ENCODE measurements at places on chromosomes 12 and 14.
A peak's percentile ranks its signal among the peaks of the same experiment; 100 is the strongest.

DNA sequence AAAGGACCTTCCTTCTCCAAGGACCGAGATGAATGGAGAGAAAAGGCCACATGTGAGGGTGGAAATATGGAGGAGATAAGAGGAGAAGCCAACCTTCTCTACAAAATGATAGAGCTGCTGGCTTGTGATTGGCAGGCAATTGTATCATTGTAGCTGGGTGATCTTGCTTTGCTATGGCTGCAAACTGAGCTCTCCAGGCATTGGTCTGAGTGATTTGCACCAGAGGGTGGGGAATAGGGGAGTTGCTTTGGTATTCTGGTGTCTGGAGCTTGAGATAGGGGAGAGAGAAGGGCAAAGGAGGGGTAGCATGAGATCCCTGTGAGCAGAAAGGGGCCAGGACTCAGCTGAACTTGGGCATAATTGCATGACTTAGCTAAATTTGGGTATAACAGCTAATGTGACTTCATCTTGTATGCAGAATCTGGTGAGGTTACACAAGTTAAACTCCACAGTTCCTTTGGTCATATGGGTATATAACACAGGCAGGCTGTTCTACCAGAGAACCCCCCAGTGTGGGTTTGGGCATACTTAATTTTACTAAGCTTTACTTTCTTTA is 72.0 kb downstream of the FOS start:
- no peak for DNase-seq

GRCh38 chr12:94643606-94644005 is 6.8 kb downstream of the TMCC3 start:
- DNase-seq: peak; percentile 26

DNA sequence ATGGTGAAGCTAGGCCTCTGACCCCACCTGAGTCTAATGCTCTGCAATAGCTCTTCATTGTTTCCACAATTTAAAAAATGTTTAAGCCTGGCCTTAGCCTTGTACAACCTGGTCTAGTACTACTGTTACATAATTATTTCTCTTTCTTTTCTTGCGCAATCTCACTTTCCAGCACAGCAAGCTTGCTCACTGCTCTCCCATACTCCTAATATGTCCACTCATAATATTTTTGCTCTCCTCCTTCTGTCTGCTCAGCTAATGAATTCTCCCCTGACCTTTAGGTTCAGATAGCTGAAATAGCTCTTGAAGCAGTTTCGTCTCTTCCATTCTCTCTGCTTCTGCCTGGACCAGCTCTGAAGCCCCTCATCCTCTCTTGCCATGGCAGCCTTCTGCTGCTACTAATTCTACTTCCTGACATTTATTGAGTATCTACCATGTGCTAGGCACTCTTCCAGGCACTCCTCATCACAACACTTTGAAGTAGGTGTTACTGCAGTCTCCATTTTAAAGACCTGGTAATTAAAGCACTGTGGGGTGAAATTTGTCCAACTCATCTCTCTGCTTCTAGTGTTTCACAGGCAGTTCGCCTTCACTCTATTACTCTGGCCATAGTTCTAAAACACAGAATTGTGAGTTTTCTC is 2.8 kb upstream of the SLC48A1 start:
- peak; percentile 41 for DNase-seq

GRCh38 chr12:50240096-50240791 is 43.1 kb downstream of the LIMA1 start:
- DNase-seq: no peak

- no peak for DNase-seq
Observed at GRCh38 chr12:59070322-59070933, 150.1 kb upstream of the LRIG3 start.

DNA sequence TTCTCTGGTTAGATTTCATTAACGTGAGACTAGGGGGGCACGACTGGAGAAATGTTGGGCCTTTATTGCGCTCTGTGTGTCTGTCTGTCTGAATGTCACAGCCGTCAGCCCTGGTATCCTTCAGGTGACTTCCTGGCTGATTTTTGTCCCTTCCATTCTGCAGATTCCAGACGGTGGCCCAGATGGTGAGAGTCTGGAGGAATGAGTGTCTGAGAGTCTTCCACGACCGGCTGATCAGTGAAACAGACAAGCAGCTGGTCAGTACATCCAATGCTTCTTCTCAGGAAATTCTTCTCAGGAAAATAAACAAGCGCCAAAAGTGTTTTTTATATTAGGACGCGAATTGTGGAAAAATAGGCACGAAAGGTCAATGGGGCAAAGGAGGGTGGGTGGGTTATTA is 93.5 kb downstream of the CCDC92 start:
- DNase-seq: no peak

DNA sequence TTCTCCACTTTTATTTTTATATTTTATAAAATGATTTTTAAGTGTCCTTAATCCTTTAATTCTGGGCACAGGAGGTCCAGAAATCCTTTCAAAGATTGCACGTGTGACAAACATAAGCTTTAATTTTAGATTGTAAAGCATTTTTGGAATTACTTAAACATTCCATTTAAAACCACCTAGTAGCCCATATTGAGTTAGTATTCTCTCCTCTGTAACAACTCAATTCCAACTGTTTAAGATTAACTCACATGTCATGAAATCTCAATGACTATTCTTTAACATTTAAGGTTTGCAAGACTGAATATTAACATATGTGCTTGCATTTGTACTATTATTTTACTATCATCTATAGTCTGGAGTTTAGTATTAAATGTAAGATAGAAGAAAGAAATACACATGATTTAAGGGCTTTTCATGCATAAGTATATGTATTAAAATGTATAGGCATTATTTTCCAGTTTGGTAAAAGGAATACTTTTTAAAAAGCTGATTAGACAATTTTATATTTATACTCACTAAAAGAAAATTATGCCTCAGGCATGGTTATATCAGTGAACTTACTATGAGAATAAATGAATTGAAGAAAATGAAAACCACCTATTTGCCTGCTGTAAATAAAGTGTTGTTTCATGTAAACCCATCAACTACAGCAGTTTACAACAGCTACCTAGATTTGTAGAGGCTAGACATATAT is 776.9 kb downstream of the SLC6A15 start:
- DNase-seq: no peak

DNA sequence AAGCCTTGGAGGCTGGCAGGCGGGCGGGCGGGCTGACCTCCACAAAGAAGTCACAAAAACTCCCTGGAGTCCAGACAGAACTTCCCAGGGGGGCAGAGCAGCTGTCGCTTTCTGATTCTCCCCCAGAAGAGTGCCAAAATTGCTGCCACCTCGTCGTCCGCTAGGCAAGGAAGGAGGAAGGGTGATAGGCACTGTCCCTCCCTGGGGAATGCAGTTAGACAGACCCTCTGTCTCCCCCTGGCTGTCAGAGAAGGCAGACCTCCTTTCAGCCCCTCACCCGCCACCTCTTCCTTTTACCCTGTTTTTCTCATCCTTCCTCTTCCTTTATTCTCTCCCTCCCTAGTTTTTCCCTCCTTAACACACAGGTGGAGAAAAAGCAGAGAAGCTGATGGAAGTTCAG is 18.7 kb downstream of the GRIN2B start:
- no peak for DNase-seq

DNA sequence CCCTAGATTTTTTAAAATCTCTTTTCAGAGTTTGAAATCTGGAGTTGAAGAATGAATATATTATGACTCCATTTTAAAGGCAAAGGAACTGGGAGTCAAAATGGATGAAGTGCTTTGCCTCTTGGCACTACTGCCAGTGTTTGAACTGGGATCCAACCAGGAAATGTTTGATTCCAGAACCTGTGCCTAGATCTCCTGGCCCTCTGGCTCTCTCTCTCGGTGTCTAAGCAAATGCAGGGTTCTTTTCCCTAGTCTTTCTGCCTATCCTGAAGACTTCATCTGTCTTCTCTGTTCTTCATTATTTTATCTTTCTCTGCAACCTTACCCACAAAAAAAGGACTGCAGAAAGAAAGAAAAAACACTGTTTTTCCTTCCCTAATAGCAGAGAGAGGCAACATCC is 17.0 kb downstream of the BTG1 start:
- no peak for DNase-seq
